Activated effector memory CD4-positive, alpha-beta T cell treated with anti-CD3 and anti-CD28 coated beads, Interleukin-2, amount 50 U/mL, for 16 hours (primary cell): ENCODE measurements at places on chromosomes 3 and 15.

DNA sequence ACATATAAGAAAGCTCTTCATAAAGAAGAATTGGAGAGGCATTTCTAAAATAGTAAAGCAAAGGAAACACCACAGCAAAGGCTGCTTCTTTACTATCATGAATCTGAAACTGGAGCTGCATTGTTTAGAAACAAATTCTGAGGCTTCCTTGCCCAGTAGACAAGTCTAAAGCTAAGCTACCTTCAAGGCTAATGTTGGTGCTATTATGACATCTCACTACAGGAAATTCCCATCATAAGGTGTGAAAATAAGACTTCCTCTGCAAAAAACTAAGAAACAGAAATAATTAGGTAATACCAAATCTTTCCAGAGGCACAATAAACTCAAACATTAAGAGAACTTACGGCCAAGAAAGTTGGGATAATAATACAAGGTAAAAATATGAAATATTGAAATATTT lies 89.9 kb upstream of the P3H2 start:
- no peak for DNase-seq

DNA sequence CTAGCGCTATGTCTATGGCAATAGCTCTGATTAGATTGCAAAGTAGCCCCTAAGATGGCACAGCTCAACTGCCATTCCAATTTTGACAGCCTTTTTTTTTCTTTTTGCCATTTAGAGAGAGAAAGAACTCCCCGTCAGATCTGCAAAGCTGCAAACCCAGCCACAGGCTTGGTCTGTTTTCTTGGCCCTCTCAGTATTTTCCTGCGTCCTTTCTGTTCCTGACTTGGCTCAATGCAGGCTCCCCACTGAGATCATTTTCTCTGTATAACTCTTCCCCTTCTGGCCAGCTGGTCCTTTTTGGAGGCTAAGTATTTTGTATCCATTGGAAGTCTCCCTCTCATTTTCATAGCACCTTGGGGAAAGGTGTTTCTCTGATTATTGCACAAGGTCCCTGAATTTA lies 386.7 kb downstream of the UNC13C start:
- no peak for DNase-seq

GRCh38 chr15:62593681-62594399 lies 428.8 kb upstream of the C2CD4B start:
- DNase-seq = no peak

DNA sequence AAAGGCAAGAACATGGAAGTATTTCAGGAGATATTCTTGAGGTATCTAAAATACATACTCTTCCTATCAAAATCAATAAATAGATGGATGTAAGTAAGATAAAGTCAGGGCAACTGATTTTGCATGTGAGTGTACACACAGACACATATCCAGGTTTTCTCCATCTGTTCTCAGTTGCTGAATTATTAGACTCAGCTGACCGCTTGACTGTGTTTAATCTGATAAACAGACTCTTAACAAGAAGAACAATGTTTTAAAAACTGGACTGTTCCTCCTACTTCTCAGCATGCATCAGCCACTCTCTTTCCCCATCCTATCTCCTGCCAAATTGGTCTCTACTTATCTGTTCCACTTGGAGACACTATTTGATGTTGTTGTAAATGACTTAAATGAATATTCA lies 73.5 kb downstream of the GOLGA8G start:
- no peak for DNase-seq
